ENCODE measurements at places on chromosomes 7 and 10.
A peak's percentile ranks its signal among the peaks of the same experiment; 100 is the strongest.

DNA sequence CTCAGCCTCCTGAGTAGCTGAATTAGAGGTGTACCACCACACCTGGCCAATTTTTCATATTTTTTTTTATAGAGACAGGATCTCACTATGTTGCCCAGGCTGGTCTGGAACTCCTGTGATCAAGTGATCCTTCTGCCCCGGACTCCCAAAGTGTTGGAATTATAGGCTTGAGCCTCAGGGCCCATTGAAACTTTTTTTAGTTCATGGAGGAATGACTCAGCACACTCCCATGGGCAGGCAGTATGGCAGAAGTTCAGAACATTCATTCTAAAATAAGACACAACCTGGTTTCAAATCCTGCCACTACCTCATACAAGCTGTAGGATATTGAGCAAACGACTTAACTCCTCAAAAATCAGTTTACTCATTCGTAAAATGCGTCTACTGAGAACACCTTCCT lies 320.4 kb upstream of the SP8 start:
- peak; percentile 16 for DNase-seq

- DNase-seq, result no peak
Measured at GRCh38 chr10:93039110-93039509, 21.5 kb upstream of the CYP26C1 start.

- no peak for DNase-seq
Measured at GRCh38 chr10:60069311-60069710, 163.0 kb upstream of the CCDC6 start.

DNA sequence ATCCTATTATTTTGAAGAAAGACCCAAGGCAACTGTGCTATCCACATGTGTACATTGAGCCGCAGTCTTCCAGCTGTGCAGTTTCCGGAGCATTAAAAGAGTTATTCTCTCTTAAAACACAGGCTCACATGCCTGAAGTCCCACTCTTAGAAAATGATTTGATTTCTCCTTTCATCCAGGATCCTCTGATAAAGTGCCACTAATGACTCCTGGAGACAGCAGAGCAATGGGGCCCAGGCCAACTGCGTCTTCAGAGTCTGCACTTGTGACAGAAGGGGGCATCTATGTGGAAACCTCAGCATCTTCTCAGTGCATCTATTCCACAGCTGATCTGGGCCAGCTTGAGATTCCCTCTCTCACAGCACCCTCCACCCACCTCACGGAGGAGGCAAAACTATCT lies 482.1 kb upstream of the AKR1E2 start:
- DNase-seq, result no peak

GRCh38 chr10:19200211-19200610 lies 151.6 kb downstream of the MALRD1 start:
- no peak for DNase-seq

DNA sequence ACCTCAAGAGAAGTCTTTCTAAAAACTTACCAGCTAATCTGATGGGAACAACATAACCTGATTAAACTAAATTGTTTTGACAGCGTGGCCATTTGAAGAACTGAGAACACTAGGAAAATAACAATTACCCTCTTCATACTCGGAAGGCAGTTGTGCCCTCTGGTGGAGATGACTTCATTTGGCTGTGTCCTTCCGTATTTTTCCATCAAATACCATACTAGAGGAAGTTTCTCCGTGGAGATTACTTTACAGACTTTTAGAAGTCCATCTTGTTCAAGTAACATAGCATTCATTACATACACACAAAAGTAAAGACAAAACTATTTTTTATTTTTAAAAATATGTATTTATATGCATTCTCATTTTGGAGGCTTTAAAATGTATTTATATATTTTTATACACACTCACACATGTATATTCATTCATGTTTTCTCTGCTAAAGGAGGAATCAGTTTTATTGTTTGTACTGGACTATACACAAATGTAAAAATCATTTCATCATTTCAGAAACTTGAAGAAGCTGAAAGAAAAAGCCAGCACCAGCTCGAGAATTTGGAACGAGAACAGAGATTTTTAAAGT lies 25.2 kb downstream of the SMNDC1 start:
- DNase-seq, result peak; percentile 44

DNA sequence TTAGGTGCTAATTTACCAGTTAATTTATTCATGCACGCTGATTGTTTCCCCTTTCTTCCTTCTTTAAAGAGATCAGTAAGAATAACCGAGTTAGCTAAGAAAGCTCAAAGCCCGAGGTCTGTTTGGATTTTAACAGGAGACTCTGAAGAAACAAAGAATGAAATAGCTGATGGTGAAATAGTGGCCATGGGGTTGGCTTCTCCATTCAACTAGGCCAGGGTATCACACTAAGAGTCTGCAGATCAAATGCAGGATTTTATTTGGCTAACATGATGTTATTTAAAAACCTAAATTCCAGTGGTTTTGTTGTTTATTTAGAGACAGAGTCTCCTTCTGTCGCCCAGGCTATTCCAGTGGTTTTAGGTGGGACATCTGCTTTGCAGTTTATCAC lies 65.2 kb upstream of the SYPL1 start:
- DNase-seq, result no peak

- DNase-seq, result no peak
Measured at GRCh38 chr10:116237970-116238369, 35.0 kb downstream of the GFRA1 start.

DNA sequence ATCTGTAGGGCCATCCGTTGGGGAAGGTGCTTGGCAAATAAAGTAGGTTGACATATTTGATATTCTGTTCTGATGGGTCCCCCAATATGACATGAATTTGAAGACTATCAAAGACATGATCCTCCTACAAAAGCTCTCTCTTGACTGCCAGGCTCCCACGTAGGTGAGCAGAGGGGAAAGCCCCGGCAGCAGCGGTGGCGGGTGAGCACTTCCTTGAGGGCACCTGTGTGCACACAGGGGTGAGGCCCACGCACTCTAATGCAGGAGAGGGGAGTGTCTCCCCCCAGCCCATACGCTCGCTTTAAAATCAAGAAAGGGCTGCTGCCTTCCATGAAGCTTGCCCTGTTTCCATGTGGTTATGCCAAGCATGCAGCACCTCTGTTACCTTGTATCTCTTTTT lies 100.4 kb downstream of the TAX1BP1 start:
- DNase-seq, result no peak

DNA sequence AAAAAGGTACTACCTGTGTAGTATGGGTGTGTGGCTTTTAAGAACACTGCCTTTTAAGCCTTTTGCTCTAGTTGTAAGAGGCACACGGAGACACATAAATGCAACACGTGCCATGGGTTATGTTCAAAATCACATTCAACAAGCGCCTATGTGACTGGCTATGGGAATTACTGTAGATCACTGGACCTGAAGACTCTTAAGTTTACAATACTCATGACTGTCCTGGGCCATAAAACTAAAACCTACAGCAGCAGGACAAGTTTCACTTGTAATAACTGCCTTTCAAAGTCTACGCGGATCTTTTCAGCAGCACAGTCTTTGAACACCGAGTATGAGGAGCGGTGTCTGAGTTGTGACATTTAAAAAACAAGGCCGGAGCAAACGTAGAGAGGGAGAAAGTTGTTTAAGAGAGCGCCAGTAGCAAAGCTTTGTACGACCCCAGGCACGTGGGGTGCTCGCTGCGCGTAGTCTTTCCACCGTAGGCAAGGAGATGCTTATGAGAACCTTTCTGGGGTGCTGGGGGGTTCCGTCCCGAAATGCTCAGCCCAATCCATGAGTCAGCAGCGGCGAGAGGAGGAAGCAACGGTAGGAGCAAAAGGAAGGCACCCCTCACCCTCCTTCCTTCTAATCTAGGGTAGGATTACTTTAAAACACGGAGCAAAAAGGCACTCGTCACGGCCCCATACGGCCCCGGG lies 662 bp downstream of the DNAJC2 start:
- DNase-seq, result peak; percentile 66

- no peak for DNase-seq
Measured at GRCh38 chr7:105655500-105656380, 74.4 kb upstream of the EFCAB10 start.

GRCh38 chr7:150738092-150738491 lies 874 bp downstream of the GIMAP5 start:
- no peak for DNase-seq

- DNase-seq, result no peak
Measured at GRCh38 chr7:37974711-37975110, 54.3 kb downstream of the EPDR1 start.

DNA sequence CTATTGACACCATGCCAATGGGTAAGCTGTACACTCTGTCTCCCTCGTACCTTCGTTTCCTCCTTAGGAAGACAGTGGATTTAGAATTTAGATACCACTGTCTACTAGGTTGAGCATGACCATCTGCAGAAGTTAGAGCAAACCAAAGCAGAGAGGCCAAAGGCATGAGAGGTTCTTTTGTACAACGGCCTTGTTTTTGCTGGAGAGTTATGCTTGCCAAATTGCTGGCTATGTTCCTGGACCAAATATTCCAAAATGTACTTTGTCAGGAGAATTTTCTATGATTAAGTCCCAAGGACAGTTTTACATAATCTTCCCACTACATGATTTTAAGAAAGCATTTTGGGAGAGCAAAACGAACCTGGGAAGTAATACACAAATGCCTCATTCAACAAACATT lies 47.9 kb upstream of the PLCE1 start:
- DNase-seq, result no peak

DNA sequence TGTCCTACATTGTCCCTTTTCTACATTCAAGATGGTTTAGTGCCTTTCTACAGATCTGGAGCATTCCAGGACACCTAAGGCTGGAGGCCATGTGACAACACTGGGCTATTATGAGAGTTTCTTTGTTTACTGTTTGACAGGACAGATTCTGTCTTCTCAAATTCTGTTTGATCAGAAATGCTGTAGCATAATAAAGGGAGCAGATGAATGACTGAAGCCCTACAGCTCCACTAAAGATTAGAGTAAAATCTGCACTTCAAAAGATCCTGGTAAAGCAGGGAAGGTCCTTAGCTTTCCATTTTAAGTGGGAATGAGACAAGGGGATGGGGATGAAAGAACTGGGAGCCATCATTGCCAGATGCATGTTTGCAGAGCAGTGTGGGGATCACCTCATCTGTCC lies 38.4 kb downstream of the TMEM229A start:
- no peak for DNase-seq

DNA sequence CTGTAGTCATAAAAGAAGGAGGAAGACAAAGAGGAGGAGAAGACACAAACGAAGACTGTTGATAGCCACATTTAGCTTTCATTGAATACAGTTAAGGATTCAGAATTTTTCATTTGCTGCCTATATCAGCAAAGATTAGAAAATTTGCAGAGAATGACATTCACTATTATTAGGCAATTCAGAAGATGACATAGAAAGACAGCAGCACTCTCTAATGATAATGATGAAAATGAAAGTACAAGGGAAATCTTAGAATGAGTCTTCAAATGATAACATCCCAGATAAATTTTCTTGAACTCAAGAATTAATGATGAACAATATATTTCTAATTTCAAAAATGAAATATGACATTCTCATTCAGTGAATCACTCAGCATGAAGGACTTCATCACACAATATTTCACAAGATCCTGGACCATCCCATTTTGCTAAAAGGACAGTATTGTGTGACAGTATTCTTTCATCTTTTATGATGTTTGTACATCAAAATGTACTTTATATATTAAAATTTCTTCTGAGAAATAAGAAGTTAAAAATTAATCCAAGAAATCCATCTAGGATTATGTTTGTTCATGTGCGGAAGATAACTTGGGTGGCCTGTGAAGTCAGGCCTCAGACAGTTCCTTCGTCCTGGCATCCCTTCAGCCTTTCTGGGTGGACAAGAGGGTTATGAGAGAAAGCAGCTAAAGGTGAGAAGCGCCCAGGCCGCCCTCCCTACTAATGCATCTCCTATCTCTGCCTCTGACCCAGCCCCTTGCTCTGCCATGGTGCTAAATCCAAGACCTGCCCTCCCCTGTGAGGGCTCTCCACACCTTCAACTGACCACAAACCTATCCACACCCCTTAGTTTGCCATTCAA lies 47.4 kb upstream of the CAMK2B start:
- DNase-seq, result no peak

DNA sequence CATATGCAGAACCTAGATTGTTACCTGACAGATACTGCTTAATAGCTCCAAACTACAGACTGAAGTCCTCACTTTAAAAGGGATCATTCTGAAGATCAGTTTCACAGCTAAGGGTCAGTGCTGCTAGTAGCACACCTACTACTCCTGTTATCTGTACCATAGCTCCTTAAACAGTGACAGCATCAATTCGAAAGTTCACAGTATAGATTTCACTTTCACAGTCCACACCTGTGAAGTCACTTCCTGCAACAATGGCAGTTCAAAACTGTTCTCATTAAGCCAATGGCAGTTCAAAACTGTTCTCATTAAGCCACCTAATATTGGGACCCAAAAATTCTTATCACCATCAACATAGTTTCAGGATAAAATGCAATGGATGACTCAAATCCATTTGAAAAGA lies 10.7 kb upstream of the FHIP2A start:
- DNase-seq, result no peak

- no peak for DNase-seq
Measured at GRCh38 chr7:27182285-27182841, 2.7 kb downstream of the HOXA11 start.

DNA sequence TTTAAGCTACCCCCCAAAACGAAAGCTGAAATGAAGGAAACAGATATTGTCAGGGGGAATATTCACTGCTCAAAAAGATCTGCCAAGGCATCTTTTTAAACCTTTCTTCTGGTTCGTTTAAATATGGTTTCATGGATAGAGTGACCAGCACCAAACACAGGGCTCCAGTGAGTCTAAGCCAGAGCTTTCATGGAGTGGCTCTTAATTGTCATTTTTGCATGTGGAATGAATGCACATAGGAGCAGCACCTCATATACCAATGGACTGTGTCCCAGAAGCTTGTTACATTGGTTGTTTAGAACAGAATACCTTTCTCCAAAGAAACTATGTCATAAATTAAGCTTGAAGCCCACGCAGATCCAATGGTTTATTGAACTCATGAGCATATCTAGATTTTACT lies 17.3 kb downstream of the MKX start:
- DNase-seq, result no peak

- DNase-seq, result no peak
Measured at GRCh38 chr7:126698446-126698845, 554.3 kb downstream of the GRM8 start.

DNA sequence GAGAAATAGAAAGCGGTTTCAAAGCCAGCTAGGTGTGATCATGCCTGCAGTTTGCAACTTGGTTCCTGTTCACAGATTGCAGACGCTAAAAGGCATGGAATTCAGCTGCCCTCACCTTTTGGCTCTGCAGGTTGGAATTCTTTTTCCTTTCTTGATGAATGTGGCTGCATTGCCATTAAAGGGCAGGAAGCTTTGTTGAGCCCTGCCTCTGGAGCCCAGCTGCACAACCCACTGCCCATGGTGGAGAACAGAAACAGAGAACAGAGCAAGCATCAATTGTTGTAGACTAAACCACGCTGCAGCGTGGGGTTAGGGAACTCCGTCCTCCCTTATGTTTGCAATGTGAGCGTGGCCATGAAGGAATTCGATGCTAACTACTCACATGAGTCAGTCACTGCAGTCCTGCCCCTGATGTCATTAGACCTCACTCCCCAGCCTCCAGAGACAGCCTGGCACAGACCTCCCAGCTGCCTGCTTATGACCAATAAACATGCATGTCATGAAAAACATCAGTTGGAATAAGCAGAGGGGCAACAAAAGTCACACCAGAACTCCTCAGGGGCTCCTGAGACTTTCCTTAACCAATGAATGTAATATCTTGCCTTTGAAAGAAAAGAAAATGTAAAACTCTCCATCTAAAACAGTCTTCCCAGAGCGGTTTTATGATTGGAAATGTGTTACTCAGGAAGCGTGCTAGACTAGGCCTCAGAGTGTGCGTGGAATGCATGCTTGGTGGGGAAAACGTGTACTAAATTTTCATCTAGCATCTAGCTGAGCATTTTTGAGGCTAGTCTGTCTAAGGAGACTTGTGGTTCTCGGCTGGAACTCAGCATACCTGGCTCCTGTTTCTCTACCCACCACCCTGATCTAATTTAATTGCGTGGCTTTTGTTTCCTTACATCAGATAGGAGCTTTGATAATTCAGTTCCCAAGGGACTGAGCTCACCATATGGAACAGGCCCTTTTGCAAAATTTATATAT lies 232.2 kb downstream of the KIAA1217 start:
- DNase-seq, result peak; percentile 74

All from Daoy (cell line).